RPMI8226 (cell line): ENCODE measurements at places on chromosomes 5 and 9.
A peak's percentile ranks its signal among the peaks of the same experiment; 100 is the strongest.

GRCh38 chr9:128020692-128021091 lies 39.9 kb upstream of the EEIG1 start:
- no peak for DNase-seq

GRCh38 chr5:33968211-33969005 lies 16.1 kb downstream of the SLC45A2 start:
- no peak for DNase-seq

DNA sequence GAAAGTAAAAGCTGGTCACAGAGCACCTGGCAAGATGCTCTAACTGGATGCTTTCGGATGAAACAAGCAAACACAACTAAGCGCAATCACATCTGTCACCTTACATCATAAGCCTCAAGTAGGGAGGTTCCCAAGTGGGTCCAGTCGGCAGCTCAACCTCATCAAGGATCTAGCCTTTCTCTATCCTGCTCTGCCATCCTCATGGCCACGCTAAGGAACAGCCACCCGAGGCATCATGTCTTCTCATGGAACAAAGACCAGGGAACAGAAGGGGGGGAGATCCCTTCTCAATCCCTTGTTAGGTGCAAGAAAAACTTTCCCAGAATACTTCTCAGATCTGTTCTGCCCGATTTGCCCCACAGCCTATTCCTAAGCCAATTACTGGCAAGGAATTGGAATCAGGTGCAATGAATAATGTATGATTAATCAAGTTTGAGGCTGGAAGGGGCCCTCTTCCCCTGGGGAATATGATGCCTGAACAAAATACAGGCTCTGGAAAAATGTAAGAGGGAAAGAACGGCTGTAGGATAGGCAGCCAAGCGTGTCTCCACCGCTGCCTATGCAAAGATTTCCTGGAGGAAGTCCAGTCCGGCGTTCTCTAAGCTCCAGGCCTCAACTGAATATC lies 1.3 kb upstream of the HABP4 start:
- DNase-seq, result no peak

GRCh38 chr9:120477534-120478001 lies 102.4 kb downstream of the CDK5RAP2 start:
- peak; percentile 9 for DNase-seq

DNA sequence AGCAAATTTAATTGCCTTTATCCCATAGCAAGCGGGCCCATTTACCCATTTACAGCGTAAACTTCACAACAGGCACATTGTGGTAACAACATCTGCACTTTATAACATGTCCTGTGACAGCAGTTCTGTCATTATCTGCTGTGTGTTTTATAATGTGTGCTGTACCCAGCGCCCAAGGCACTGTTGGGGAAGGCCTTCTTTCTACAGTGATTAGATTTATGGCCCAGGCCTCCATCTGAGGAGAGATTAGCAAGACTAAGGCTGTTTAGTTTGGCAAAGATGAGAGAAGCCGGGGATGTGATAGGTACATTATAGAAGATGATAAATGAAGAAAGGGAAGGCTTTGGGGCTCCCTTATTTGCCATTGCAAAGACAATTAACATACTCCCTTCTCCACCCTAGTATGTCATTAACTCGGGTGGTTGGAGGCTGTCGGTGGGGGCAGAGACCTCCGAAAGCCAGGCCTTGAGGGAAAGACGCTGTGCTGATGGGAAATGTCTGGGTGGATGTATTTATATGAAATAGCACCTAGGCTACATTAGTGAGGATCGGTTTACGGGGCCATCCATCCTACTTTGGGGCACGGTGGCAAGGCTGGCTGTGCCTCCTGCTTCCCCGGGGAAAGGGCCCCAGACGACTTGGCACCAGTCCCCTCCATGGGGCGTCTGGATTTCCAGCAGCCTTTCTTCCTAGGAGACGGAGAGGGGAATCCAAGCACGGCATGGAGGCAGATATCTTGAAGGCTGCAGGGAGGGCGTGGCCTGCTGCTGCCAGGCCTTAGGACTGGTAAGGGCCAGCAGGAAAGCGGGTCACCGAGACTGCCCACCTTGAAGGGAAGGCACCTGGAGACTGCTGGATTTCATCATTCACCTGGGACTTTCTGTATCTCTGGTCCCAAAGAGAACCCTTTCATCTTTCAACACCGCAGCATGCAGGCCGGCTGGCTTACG lies 64.3 kb upstream of the PTCH1 start:
- DNase-seq, result no peak

- DNase-seq, result no peak
These were observed 54.4 kb downstream of the CMYA5 start for GRCh38 chr5:79743846-79744605.

- no peak for DNase-seq
These were observed 2002.9 kb downstream of the MAT2B start for GRCh38 chr5:165508286-165508685.

- DNase-seq, result no peak
These were observed 134.3 kb downstream of the PPP2R2B start for GRCh38 chr5:146744068-146744745.

DNA sequence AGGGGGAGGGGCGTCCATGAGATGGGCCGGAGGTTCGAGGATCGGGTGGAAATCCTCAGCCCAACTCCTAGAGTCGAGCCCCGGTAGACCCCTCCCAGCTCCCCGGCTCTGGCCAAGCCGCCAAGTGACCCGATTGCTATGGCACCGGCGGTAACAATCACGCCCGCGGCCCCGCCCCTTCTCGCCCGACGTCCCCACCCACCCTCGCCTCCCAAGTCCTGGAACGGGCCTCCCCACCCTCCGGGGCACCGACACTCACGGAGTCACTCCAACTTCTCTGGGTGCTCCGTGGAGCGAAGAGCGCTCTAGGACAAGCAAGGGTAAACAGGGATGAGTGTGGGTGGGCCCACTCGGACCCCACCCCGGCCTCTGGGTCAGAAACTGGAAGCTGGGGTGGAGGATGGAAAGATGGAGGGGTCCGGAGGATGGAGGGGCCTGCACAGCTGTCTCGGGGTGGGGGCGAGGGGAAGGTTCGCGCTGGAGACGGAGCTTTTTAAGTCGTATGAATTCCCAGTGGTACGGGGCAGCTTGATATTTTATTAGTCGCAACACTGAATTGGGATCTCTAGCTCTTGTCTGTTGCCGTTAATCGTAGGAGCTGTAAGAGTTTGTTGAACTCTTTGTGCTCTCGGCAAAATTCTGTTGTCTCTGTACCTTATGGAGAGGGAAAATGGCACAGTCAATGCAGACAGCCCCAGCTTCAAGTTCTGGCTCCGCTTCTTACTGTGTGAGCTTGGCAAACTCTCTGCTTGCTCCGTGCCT lies at the start of gene SPACA9:
TSS of gene SPACA9 (plus strand) at position 204 of the 762 bp plus-strand sequence. CDS start 5,050 bp downstream, outside the sequence.
- DNase-seq, result peak; percentile 29

GRCh38 chr5:37841203-37841602 lies 1.4 kb upstream of the GDNF start:
- DNase-seq, result no peak

DNA sequence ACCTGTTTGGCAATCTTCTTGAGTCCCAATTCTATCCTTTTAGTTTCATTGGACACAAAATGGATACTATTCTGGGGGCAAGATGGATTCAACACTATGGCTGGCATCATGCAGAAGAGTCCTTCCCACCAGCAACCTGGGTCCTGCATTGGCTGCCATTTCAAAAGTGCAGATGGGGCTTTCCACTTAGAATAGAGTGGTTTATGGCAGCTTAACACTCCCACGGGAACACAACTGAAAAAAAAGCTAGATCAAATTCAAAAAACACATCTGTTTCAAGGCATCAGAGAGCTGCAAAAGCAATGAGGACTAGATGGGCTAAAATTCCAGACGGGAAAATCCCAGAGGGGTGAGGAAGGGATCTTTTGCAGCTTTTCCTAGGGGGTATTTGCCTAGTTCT lies 11.2 kb upstream of the HMHB1 start:
- no peak for DNase-seq

GRCh38 chr5:146731909-146732659 lies 146.5 kb downstream of the PPP2R2B start:
- DNase-seq, result no peak

DNA sequence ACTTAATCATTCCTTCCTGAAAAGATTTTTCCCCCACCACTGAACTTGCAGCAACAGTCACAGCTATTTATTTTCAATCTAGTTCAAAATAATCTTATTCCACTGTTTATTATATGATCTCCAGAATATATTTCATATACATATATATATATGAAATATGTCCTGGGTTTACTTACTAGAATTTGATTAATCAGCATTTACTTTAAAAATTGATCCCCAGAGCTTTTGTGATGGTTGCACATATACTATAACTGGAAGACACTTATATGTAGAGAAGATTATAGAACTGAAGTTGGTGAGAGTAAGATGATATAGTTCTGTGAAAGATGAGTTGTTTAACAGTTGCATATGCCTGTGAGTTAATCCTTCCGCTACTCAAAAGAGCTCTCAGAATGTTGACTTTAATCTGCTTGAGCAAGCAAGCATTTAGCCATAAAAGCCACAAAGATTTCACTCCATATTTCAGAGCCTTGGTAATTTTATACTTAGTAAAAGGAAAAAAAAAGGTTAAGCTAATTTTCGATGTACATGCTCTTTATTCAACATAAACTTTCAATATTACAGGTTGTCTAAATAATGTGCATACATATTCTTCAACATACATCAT lies 399.3 kb upstream of the CDH9 start:
- no peak for DNase-seq

GRCh38 chr9:95268681-95269080 lies 48.8 kb downstream of the FANCC start:
- DNase-seq, result peak; percentile 15

DNA sequence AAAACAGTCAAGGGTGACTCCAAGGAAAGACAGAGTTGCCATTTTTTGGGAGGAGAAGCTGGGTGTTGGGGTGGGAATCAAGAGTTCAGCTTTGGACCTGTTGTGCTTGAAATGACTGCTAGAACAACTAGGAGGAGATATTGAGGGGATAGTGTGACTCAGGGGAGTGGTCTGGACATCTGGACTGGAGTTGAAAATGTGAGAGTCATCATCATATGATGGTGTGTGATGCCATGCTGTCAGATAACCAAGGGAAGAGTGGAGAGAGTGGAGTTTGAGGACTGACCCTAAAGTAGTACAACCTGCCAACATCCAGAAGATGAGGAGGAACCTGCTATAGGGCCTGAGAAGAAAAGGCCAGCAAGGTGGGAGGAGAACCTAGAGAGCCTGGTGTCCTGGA lies 199.7 kb downstream of the ARHGEF28 start:
- no peak for DNase-seq

DNA sequence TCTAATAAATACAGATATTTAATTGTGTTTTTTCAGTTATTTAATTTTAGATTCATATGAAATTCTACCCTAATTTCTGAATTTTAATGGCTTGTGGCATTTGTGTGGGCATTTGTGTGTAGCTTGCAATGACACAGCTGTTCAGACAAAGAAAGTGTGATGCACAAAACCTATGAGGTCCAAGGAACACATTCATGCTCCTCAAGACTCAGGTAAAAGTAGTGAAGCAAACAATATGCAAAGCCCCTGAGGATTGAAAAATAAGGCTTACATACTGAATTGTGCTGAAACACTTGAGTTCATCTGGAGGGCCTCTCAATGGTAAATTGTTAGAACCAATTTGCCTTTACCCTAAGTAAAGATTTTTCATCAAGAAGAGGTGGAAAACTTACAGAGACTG lies 28.1 kb downstream of the IL7R start:
- no peak for DNase-seq

DNA sequence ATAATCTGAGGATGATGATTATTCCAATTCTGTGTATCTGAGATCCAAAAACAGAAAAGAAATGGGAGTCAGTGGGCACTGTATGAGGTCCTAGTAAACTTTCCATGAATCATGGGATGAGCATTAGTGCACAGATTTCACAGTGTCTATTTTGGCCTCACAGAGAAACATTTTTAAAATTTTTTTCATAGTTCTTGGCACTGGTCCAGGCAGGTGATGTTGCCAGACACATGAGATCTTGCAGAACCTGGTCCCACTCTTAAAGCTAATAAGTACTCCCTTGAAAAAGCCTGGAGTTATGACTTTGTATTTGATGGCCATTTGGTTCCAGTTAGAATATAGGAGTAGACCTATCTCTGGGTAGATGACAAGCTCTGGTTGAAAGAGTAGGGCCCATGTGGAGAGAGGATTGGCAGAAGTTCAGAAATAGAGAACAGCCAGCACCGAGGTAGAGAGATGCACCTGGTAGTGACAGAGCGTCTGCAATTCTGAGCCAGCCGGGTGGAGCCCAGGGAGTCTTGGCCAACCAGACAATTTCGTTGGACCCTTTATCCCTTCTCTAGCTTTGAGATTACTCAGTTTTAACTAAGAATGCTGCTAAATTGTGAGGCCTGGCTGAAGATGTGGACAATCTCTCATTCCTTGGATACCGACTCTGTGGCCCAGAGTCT lies 6.3 kb upstream of the TNFSF15 start:
- peak; percentile 11 for DNase-seq

GRCh38 chr5:139343476-139343875 lies 1.8 kb downstream of the PAIP2 start:
- no peak for DNase-seq

GRCh38 chr5:150272531-150272930 lies 17.0 kb downstream of the CAMK2A start:
- DNase-seq, result peak; percentile 61

DNA sequence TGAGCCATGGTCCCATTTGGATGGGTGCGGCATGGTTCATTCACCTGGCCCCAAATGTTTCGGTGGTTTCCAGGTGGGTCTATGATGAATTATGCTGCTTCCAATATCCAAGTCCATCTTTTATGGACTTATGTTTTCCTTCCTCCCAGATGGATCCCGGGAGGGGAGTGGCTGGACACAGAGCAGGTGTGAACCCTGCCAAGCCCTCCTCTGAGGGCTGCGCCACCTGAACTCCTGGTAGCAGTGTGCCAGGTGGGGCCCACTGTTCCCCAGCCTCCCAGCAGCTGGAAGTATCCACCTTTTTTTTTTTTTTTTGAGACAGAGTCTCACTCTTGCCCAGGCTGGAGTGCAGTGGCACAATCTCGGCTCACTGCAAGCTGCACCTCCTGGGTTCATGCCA lies 42.9 kb downstream of the WNK2 start:
- no peak for DNase-seq

GRCh38 chr5:59575648-59576445 lies 317.7 kb downstream of the PDE4D start:
- DNase-seq, result no peak

DNA sequence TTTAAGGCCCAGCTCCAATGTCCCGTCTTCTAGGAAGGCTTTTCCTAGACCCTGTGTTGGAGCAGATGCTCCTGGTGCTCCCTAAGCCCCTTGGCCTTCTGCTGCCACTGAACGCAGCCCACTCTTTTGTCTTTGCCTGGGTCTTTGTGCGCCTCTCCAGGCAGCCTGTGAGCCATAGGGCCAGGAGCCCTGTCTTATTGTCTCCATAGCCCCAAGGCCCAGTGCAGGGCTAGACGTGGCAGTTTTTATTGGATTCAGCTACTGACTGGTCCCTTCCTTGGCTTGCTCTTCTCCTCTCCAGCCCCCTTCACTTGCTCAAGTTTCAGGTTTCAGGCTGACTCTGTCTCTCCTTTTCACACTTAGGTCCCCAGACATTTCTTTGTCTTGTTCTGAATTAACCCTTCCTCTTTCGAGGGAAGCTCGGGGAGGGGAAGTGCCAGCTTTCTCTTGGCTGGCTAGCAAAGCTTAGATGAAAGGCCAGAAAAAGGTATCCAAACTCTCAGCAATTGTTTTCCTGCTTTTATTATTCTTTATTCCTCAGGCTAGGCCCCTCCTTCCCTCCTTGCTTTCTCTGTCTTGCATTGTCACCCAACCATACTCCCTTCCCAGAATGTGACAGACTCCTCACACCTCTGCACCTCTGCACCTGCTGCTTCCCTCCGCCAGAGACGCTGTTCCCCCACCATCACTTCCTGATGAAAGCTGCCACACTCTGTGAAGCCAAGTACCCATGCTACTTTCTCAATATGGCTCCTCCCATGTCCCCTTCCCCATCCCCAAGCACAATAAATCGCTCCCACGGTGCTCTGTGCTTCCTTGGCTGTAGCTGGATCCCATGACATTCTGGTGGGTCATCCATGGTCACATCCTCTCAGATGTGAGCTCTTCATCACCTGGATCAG lies 101.6 kb upstream of the CPEB4 start:
- DNase-seq, result peak; percentile 43
